ENCODE measurements at places on chromosomes 16 and 17.

DNA sequence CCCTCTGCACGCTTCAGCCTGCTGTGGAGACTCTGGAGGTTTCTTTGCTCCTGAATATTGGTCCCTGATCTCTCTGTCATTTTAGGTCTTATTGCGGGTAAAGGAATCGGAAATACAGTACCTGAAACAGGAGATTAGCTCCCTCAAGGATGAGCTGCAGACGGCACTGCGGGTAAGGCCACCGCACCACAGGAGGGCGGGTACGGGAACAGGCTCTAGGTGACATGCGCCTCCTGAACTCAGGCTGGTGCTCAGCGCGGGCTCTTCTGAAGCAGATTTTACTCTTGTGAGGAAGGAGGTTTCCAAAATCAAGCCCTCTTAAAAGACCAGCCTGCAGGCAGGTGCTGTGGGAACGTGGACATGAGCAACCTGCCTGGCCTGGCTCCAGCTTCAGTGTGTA, 29.8 kb downstream of the PLD6 start:
- no peak for DNase-seq

GRCh38 chr17:62852195-62852594, 44.1 kb upstream of the MARCHF10 start:
- DNase-seq = no peak

DNA sequence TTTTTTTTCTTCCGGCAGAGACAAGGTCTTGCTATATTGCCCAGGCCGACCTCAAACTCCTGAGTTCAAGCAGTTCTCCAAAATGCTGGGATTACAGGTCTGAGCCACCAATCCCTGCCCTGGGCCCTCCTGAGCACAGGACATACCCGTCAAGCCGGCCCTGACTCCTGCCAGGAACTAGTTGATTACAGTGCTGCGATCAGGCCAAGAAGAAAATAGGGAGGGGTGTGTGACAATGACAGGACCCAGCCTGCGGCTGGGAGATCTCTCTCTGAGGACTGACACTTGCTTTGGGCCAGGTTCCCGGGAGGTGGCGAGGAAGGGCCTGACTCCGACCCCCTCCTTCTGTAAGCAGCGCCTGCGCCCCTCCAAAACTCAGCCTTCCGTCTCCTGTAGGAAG, 276.6 kb downstream of the MRTFB start:
- DNase-seq = no peak

- DNase-seq = no peak
Measured at GRCh38 chr17:8048236-8048635, 9.4 kb downstream of the ALOX15B start.

DNA sequence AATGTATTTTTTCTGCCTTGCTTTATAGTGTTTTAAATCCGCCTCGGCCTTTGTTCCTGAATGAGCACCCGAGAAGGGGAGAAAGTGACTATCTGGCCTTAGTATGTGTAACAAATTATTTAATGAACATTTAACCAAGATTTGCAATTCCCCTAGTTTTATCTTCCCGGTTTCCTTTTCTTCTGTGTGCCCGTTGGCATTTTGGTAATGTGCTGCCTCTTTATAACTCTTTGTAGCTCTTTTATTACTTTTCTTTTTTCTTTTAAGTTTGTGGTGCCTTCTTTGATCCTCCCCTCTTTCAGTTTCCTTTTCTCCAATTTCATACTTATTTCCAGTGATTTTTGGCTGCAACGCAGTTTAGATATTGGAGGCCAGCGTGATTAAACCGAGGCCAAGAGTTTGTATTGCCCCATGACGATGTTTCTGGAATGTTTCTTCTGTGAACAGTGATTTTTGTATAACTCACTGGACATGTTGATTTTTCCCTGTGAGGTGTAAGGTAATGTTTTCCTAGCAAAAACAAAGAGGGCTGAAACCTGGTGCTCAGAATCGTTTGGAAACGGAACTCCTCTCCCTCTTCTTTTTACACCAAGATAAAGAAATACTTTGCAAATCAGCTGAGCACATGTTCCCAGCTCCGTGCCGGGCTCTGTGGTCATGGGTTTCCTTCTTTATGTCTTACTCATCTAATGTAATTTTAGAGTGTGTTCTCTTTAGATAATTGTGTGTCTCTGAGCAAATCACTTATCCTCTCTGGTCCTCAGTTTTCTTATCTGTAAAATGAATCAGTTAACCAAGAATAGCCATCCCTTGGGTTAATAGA, 344.3 kb downstream of the WWOX start:
- DNase-seq = no peak

GRCh38 chr16:67040166-67040565, 11.2 kb downstream of the CBFB start:
- no peak for DNase-seq

- no peak for DNase-seq
Measured at GRCh38 chr16:67399749-67400704, 6.7 kb upstream of the TPPP3 start.

DNA sequence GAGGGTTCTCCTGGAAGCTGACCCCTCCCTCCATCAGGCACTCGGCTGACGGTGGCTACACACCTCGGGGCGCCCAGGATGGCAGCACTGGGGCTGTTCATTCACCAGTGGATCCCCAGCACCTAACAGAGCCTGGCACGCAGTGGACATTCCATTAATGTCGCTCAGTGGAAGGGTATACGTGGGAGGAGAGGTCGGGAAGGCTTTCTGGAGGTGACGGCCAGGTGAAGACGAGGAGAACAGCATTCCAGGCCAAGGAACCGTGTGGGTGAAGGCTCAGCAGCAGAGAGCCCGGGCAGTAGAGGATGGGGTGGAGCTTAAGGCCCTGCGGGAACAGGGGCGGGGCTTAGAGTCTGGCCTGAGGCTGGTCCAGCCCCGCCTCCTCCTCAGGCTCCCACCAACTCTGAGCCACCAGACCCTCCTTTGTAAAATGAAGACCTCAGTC, 2.5 kb upstream of the HS3ST6 start:
- DNase-seq = peak; percentile 81

DNA sequence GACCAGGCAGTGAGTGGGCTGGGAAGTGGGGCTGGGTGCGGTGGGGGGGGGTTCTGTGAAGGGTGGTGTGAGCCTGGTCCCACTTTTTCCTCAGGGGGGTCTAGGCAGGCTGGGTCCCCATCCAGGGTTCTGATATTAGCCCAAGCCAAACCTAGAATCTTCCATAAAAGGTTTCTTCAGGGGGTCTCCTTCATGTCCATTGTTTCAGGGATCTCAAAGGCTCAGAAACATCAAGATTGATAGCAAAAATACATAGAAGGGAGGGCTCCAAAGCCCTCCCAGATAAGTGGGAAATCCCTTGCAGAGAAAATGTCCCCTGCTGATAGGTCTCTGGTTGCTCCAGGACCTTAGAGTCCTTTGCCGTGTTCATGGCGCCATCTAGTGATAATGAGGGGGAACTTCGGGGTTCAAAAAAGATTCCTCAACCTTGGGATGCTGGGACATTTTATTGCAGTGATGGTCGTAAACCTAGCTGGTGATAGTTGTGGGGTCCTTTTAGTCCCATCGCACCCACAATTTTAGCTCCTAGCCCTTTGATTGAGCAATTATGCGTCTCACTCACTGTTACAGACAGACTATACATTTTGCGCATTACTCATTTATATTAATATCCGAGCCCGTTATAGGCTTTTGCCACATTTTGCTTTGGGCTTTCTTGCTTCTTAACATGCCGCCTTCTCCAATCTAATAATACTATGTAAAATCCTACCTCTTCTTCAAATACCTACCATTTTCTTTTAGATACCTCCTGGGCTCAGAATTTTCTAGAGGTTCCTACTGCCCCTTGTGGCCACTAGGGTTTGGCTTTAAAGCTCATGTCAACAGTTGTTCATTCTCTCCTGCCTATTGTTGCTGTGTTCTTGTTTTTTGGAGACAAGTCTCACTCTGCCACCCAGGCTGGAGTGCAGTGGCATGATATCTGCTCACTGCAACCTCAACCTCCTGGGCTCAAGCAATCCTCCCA, 35.1 kb downstream of the IGF2BP1 start:
- DNase-seq = peak; percentile 84

DNA sequence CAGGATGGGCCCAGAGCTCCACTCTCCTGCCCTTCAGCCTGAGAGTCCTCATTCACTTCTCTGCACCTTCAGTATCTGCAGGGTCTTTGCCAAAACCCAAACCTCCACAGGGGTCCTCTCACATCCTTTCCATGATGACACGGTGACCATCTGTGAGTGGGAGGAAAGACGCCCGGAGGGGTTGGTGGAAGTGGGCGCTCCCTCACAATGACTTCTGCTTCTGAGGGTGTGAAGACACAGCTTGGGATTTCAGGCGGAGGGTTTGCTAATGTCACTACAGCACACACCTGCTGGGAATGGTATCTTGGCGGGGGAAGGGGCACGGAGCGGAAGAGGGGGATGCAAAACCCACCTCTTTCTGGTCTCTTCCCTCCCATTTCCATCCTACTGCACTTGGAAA, 115.1 kb upstream of the SDK2 start:
- DNase-seq = no peak

DNA sequence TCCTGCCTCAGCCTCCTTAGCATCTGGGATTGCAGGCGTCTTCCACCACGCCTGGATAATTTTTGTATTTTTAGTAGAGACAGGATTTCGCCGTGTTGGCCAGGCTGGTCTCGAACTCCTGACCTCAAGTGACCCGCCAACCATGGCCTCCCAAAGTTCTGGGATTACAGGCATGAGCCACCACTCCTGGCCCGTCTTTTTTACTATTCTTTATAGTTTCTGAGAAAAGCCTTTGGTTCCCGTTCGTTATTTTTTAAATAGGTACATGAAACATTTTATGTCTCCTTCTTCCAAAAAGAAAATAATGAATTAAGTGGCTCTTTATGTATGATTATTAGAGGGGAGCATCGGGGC, 570 bp upstream of the BCO1 start:
- no peak for DNase-seq

GRCh38 chr17:50252781-50253180, 21.5 kb upstream of the TMEM92 start:
- DNase-seq = no peak

- DNase-seq = no peak
Measured at GRCh38 chr16:17224350-17224749, 246.4 kb downstream of the XYLT1 start.

DNA sequence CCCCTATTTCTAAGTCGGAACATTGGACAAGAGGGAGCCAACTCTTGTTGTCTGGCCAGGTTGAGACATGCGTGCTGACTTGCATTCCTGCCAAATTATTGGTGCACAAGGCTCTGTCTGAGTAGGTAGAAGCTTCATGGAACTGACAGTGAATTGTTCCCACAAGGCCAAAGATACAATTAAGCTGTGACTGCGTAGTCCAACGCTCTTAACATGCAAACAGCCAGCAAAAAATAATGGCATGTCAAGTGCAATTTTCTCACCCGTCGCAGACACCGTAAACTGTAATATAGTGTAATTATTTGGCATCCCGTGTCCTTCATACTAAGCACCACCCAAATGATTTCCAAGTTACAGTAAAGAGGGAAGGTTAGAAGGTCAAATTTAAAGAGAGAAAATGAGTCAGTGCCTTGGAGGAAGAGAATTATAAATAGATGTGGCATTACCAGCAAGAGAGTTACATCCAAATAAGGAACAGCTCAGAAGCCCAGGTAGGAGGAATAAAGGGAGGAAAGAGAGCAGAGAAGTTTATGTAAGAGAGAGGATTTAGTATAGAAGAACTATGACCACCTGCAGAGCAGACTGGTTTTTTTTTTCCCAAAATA, 21.8 kb downstream of the CDH8 start:
- no peak for DNase-seq

DNA sequence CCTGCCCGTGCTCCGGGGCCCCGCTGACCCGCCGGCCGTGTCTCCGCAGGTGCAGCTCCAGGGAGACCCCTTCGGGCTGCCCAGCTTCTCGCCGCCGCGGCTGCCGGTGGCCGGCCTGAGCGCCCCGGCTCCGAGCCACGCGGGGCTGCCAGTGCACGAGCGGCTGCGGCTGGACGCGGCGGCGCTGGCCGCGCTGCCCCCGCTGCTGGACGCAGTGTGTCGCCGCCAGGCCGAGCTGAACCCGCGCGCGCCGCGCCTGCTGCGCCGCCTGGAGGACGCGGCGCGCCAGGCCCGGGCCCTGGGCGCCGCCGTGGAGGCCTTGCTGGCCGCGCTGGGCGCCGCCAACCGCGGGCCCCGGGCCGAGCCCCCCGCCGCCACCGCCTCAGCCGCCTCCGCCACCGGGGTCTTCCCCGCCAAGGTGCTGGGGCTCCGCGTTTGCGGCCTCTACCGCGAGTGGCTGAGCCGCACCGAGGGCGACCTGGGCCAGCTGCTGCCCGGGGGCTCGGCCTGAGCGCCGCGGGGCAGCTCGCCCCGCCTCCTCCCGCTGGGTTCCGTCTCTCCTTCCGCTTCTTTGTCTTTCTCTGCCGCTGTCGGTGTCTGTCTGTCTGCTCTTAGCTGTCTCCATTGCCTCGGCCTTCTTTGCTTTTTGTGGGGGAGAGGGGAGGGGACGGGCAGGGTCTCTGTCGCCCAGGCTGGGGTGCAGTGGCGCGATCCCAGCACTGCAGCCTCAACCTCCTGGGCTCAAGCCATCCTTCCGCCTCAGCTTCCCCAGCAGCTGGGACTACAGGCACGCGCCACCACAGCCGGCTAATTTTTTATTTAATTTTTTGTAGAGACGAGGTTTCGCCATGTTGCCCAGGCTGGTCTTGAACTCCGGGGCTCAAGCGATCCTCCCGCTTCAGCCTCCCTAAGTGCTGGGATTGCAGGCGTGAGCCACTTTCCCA, 5.9 kb downstream of the CTF1 start:
- DNase-seq = peak; percentile 60

DNA sequence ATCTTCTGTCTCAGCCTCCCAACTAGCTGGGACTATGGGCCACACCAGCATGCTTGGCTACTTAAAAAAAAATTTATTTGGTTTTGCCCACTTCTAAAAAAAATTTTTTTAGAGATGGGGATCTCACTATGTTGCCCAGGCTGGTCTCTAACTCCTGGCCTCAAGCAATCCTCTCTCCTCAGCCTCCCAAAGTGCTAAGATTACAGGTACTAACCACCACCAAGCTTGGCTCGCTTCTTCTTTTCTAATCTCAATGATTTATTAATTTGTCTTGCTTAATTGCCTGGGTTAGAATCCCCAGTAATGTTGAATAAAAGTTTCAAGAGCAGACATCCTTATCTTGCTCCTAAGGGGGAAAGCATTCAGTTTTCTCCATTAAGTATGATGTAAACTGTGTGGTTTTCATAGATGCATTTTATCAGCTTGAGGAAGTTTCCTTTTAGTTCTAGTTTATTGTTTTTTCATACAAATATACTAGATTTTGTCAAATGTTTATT, 65.8 kb upstream of the NACA2 start:
- no peak for DNase-seq

All from trophoblast cell (in vitro differentiated cells and primary cell).